ENCODE measurements at places on chromosomes 16 and 17.

GRCh38 chr17:34118564-34118963, 136.5 kb upstream of the CCL2 start:
- DNase-seq: no peak

DNA sequence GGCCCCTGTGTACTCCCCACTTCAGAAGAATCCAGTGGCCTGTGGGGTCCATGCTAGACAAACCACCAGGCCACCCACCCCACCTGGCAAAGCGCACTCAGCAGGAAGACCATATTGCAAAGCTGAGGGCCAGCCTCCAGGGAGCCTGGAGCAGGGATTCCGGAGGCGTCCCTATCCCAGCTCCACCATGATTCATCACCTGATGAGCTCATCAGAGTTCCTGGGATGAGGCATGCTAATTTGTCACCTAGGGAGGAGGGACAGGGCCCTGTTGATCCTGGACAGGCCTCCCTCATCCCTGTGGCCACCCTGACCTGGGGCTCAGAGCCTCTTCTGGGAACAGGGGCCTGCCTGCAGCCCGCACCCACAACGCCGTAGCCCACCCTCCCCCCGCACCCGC, 131.6 kb upstream of the PLCG2 start:
- DNase-seq: no peak

DNA sequence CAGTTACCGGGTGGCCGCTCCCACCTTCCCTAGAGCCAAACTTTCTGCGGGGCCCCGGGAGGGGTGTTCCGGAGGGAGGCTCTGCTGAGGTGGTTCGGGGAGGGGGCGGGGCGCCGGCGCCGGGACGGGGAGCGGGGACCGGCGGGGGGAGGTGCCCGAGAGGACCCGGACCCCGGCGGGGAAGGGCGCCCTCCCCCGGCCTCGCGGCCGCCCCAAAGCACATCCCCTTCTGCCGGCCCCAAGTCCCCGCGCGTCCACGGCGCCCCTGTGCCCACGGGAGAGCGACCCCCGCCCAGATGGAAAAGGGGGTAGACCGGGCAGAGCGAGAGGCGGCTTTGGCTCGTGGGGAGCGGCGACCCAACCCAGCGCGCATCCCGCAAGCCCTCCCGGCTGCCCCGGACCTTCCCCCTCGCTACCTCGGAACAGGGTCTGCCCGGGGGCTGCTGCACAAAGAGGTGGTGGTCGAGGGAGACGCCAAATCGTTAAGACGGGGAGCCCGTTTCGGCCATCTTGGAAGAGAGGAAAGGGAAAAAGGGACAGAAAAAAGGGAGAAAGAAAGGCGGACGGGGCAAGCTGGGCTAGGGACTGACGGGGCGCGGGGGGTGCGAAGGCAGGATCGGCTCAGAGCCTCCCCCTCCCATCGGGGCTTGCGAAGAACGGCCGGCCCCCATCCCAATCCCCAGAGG, 530 bp downstream of the PCGF2 start:
- no peak for DNase-seq

- DNase-seq: no peak
Observed at GRCh38 chr17:60398227-60398959, 6.5 kb upstream of the USP32 start.

- no peak for DNase-seq
Observed at GRCh38 chr16:51172368-51172767, 21.3 kb upstream of the SALL1 start.

- DNase-seq: no peak
Observed at GRCh38 chr16:75566758-75567255, 628 bp downstream of the GABARAPL2 start.

DNA sequence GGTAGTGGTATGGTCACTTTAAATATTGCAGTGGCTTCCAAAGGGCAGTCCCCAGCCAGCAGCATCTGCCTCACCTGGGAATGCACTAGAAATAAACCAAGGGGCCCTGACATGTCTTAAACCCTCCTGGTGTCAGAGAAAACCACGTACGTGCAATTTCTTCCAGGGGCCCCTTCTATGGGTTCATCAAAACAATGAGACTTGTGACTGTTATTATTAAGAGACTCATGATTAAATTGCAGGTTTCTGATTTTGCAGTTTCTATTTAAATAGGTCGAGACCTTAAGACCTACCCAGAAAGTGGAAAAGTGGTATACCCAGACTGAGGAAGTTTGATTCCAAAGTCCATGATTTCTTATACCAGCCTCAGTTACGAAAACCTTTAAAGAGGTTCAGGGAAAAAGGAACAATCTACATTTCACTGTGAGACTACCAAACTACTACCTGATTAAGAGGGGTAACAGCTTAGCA, 746 bp upstream of the POLG2 start:
- DNase-seq: no peak

DNA sequence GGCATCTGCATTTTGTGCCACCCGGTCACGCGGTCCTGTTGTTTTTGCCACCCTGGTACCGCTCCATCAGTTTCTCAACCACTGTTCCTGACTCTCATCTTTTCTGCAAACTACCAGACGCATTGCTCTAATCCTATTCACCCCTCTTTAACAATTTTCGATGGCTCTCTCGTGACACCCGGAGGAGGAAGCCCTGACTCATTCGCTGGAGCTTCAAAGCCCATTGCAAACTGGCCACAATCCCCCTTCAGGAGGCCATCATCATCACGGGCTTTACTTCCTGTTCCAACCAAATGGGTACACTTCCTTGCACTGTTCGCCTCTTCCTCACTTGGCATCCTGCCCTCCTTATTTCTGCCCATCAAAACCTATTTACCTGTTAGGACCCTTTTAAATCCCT, 155.3 kb downstream of the RGS9 start:
- DNase-seq: no peak

GRCh38 chr17:17141860-17142552, 64.1 kb downstream of the PLD6 start:
- DNase-seq: no peak

DNA sequence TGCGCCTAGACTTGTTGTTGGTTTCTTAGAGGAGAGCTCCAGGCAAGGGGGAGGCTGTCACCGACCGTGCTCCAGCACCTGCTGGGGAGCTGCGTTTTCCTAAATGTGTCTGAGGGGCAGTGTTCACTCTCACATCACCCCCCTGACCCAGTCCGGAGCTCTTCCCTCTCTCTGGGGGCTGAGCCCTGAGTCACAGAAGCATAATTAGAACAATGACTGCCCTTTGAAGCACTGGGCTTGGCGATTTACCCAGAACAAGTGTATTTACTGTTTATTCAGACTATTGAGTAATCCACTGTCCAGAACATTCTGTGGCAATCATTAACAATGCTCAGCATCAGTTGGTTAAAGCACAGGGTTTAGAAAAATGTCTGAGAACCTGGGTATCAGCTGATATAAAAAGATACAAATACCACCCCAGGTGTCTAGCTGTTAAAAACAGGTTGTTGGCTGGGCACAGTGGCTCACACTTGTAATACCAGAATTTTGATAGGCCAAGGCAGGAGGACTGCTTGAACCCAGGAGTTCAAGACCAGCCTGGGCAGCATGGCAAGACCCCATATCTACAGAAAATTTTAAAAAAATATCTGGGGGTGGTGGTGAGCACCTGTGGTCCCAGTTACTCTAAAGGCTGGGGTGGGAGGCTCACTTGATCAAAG, 8.1 kb downstream of the CES4A start:
- peak; percentile 11 for DNase-seq

DNA sequence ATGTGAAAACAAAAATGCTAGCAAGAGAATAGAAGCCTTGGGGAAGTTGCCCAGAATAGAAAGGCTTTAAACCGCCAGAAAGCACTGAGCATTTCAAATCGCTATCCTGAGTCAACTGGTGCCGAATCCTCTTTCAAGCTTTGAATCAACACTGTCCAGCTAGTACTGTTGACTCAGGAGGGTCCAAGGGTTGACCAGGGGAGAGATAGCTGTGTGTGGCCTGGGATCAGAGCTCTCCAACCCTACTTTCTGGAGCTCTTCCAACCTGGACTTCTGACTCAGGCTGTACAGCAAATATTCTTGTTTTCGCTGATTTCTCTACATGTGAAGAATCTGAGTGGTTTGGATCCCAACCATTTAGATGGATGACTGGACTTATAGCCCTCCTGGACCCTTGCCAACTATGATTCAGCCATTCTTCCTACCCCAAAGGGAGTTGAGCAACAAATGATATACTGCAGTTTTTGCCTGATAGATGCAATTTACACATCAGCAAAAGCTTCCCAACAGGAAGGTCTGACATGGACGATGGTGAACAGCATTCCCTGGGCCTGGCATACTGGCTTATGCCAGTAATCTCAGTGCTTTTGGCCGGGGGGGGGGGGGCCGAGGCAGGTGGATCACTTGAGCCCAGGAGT, 154.0 kb upstream of the SDK2 start:
- DNase-seq: peak; percentile 11

- no peak for DNase-seq
Observed at GRCh38 chr17:1398028-1398427, 2.0 kb downstream of the YWHAE start.

- DNase-seq: no peak
Observed at GRCh38 chr16:19309178-19309577, 23.6 kb downstream of the CLEC19A start.

GRCh38 chr17:55411463-55411855, 10.2 kb downstream of the MMD start:
- DNase-seq: no peak

DNA sequence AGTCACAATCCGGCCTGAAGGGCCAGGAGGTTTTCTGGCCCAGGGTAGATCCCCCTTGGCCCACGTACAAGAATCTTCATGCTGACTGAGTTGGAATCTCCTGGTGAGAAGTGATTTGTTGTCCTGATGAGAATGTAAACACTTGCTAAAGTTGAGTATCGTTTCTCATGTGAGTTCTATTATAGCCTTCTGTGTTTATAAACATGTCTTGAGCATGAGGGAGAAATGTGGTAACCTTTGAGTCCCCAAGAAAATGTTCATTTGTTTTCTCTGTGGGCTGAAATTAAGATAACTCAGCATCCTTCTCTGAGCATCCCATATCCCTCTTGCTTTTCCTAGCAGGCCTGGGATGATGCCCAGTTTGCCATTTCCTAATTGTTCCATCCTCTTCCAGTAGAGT, 204.8 kb downstream of the FTO start:
- DNase-seq: no peak
